ENCODE measurements at places on chromosomes 7 and 10. TPM values are rescaled to one million over a fixed set of nuclear protein-coding genes. Genes with fewer than 3 reads are reported as not detected.

OGDHL gene
- total RNA-seq = 5.6 TPM

UPK3BL1 gene
- 6.0 TPM for total RNA-seq

TCERG1L gene
- 1.1 TPM for total RNA-seq

CALCR gene
- total RNA-seq = 0.29 TPM

CCL26 gene
- not detected for total RNA-seq

ANKRD30A gene
- 0.07 TPM for total RNA-seq
